ENCODE measurements at places on chromosomes 7 and 10.

DNA sequence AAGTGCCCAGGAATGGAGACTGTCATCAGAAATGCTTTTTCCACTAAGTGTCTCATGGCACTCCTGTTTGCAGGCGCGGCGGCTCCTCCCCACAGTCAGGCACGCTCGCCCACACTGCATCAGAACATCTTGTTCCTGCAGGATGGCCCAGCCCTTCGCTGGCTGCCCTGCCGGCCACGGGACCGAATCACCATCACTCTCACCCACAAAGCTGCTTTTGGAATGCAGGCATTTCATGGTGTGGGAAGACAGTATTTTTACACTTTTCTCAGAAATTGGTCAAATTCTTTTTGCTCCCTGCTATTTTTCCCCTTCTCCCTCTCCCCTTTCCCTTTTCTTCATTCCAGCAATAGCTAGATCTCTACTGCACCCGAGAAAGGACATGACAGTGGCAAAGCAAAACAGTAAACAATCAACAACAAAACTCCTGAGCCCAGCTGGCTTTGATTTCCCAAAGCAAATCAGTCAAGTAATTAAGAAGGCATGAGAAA is 176.1 kb upstream of the TNS3 start:
- no peak for DNase-seq

- DNase-seq, result no peak
Measured at GRCh38 chr10:49200854-49201253, 12.7 kb upstream of the TMEM273 start.

DNA sequence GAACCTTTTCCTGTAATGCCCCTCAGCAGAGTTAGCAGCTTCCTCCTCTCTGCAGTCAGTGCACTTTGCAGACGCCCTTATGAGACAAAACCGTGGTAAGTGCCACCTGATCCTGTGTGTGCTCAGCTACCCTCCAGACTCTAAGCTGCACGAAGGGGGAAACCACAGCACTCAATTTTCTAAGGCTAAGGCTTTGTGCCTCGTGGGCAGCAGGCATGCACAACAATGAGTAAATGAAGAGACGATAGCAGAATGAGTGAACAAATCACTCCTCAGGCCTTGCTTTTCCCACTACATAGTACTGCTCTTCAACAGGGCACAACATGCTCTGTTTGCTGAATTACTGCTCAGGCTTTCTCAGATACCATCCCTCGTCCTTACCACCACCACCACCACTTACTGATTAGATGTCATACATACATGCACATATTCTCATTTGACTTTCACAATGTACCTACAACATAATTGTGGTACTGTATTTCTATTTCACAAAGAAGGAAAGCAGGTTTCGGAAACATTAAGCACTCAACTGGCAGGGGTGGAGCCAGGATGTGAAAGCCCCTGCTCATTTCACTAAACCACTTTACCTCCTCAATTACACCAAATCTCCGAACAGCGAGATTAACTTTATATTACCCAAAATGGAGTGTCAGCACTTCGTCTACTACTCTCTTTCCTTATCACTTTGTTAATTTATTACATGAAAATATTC is 85.4 kb downstream of the ICA1 start:
- peak; percentile 91 for DNase-seq

DNA sequence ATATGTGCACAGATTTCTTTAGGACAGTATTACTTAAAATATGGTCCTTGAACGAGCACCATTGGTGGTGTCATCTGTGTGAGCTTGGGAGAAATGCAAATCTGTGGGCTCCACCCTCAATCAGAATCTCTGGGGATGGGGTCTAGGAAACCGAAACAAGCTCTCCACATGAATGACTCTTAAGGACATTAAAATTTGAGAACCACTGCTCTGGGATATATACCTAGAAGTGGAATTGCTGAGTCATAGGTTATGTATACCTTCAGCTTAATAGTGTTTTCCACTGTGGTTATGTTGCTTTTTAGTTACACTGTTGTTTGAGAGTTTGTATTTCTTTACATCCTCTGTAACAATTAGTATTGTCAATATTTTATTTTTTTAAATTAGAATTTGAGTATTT is 24.0 kb downstream of the ZNRF2 start:
- no peak for DNase-seq

- no peak for DNase-seq
Measured at GRCh38 chr7:37338966-37339365, 109.7 kb downstream of the ELMO1 start.

- DNase-seq, result no peak
Measured at GRCh38 chr7:37901890-37902524, 14.6 kb downstream of the SFRP4 start.

DNA sequence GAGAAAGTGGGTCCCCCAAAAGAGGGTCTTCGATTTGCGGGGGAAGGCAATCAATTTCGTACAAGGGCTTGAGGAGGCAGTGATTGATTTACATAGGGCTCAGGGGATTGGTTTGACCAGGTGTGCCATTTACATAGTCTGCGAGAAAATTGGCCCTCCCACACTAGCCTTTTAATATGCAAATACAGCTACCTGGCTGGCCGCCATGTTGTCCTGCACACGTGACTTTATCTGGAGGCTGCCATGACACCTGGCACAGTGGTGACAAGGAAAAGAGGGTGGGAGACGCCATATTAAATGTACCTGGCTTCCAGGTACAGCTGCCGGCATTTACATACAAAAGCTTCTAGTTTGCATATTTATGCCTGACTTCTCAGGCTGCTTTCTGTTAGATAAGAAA is 1577.2 kb upstream of the LRRTM3 start:
- DNase-seq, result no peak

DNA sequence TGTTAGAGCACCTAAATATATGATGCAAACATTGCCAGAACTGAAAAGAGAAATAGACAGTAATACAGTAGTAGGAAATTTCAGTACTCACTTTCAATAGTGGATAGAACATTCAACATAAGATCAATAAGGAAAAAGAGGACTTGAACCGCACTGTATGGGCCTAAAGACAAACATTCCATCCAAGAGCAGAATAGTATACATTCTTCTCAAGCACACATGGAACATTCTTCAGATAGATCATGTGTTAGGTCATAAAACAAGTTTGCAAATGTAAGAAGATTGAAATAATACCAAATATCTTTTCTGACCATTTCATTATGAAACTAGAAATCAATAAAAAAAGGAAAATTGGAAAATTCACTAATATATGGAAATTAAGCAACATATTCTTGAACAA is 185.4 kb upstream of the FOXP2 start:
- DNase-seq, result no peak

DNA sequence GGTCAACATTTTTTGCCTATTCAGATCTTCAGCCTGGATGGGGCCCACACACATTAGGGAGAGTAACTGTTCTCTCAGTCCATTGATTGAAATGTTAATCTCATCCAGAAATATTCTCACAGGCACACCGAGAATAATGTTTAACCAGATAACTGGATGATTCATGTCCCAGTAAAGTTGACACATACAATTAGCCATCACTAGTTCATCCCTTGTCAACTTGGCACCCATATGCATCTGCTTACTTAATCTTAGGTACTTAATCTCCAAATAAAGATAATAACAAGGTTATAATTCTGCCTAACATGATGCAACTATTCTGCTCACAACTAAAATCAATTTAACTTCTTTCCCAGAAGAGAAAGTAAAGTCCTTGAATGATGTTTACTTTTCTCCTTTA is 502.6 kb downstream of the ADRA2A start:
- DNase-seq, result no peak

Data from suppressor macrophage (primary cell).